T-helper 17 cell (primary cell): ENCODE measurements at places on chromosomes 4 and X.

- DNase-seq, result no peak
These were observed 67.1 kb downstream of the PGRMC1 start for GRCh38 chrX:119303137-119303536.

GRCh38 chr4:100386270-100386669 is 131.6 kb downstream of the EMCN start:
- no peak for DNase-seq

DNA sequence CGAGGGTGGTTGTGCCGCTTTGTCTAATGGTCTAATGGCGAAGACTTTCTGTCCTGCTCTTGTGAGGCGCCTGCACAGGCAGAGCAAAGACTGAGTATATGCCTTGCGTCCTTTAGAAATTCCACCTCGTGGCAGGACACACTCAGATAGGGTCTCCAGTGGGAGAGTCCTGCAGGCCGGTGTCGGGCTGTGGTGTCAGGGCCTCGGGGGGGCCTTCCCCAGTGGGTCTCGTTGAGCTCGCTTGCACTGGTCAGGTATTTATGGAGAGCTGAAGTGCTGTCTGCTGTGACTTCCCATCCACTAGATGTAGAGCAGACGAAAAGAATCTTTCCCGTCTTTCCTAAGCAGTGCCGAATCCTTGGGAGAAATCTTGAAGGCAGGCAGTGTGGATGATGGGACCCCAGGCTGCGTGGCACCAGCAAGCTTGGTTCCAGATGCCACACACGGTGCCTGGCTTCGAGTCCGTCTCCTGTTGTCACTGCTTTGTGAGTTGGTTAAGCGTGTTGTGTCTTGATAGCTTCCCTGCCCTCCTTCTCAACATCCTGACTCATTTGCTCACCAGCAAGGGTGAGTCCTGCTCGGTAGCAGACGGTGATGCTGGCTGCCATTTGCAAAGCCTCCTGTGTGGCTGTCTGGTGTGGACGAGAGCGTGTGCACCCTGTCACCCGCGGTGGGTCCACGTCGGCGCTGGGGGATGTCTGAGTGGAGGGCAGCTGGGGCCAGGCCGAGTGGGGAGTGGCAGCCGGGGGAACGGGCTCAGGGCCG is 20.5 kb downstream of the MAEA start:
- DNase-seq, result no peak

GRCh38 chrX:80511969-80512760 is 91.9 kb downstream of the TENT5D start:
- DNase-seq, result no peak

- no peak for DNase-seq
These were observed 484.2 kb downstream of the BCOR start for GRCh38 chrX:39613482-39613995.

DNA sequence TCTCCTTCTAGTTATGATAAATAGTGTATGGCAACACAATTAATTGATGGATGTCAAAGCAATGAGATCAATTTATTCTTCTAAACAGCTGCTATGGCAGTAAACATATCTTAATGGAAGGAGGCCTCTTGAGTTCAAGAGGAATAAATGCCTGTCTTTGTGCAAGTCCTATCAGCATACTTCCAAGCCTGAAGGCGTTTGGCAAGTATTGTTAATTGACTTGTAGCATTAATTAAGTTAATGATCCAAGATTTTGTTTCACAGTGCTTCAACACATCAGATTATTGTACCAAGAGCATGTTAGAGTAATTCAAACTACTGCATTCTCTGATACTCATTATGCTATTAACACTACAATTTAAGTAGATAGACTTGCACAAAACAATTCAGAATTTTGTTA is 144.8 kb downstream of the FAT4 start:
- DNase-seq, result no peak

- DNase-seq, result no peak
These were observed 126.2 kb upstream of the UGT8 start for GRCh38 chr4:114472269-114473032.

DNA sequence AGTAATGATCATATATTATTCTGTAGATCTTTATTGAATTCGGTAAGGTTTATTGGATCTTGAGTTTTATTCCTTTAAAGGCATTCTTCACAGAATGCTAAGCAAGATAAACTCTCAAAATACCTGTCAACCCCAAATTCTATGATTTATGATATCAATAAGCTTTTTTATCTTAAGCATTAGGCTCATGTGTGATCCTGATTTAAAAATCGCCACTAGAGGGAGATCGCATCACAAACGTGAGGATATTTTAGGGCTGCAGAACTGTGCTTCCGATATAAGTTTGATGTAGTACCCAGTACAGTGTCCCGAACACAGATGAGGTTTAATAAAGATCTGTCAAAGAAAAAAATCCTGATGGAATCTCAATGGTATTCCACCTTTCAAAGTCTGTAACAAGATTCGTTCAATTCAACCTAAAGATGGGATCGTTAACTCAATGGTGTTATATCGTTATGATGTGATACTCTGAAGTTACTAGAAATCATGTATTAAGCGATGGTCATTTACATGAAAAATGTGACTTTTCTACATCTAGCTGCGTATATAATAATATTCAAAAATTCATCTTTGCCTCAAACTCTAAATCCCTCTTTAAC is 169.0 kb downstream of the CORIN start:
- DNase-seq, result no peak

DNA sequence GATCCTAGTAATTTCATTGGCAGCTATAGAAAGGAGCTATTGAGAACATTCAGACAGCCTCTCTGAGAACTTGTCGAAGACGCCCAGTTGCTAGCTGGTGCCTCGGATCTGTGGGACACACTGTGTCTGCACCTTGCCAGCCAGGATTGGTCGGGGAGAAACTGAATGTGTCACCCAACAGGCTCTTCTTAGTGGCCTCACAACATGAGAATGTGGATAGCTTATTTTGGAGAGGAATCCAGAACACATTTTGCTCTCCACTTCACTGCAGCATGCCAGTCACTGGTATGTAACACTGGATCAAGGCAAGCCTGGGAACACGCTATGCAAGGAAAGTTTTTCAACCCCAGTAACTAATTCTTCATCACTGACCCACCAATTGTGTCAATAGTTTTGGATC is 89.5 kb upstream of the TRPC3 start:
- DNase-seq, result no peak

GRCh38 chr4:109599046-109599652 is 39.1 kb downstream of the MCUB start:
- no peak for DNase-seq

DNA sequence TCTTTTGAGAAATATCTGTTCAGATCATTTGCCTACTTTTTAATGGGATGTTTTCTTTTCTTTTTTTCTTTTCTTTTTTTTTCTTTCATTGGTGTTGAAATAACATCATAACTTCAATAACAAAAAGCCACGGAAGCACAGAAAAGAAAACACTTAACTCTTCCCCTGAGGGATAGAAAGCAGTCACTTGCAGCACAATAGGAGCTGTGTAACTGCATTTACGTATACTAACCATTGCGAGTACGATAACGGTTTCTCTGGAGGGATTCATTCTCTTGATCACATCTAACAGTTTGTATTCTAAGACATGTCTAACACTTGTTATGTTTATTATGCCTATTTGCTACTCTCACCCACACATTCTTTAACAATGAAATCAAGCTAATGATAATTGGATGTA is 27.3 kb downstream of the C4orf46 start:
- no peak for DNase-seq

DNA sequence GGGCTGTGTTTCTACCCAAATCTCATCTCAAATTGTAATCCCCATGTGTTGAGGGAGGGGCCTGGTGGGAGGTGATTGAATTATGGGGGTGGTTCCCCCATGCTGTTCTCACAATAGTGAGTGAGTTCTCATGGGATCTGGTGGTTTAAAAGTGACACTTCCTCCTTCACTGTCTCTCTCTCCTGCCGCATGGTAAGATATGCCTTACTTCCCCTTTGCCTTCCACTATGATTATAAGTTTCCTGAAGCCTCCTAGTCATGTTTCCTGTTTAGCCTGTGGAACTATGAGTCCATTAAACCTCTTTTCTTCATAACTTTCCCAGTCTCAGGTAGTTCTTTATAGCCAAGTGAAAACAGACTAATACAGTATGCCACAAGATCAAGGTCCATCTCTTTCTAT is 70.0 kb upstream of the MSX1 start:
- DNase-seq, result no peak

GRCh38 chr4:97910005-97910404 is 233.3 kb downstream of the STPG2 start:
- DNase-seq, result no peak

DNA sequence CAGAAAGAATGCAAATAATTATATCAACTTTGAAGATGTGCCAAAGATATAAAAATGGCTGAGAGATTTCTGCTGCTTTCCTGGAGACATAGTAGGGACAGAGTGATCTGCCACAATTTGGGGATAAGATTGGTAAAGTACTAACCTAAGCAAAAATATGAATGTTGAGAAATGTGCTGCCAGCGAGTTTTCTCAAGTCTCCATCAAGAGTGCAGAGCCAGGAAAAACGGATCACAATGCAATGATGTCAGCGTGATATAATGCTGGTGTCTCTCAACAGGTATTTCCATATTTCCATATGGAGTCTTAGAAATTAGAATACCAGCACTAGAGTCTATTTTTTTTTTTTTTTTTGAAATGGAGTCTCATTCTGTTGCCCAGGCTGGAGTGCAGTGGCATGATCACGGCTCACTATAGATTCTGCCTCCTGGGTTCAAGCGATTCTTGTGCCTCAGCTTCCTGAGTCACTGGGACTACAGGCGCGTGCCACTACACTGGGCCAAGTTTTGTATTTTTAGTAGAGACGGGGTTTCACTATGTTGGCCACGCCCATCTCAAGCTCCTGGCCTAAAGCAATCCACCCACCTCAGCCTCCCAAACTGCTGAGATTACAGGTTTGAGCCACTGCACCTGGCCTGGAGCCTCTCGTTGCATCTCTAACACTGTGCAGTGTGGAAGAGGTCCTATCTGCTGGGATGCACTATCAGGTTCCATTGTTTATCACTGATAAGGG is 893.5 kb downstream of the TRIML1 start:
- no peak for DNase-seq

GRCh38 chr4:94036964-94037363 is 170.7 kb upstream of the SMARCAD1 start:
- no peak for DNase-seq

- no peak for DNase-seq
These were observed 138.3 kb downstream of the PCDH18 start for GRCh38 chr4:137394018-137394417.

DNA sequence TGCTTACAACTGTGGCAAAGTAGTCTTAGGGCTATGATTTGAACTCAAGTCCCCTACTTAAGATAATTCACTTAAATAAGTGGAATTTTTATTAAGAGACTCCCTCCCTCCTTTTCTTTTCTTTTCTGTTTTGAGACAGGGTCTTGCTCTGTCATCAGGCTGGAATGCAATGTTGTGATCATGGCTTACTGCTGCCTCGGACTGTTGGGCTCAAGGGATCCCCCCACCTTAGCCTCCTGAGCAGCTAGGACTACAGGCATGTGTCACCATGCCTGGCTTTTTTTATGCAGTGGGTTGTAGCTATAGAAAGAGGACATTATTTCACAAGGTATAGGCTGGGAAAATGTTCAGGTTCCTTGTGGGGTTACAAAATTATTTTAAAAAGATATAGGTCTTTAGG is 19.2 kb downstream of the DIAPH2 start:
- DNase-seq, result no peak

DNA sequence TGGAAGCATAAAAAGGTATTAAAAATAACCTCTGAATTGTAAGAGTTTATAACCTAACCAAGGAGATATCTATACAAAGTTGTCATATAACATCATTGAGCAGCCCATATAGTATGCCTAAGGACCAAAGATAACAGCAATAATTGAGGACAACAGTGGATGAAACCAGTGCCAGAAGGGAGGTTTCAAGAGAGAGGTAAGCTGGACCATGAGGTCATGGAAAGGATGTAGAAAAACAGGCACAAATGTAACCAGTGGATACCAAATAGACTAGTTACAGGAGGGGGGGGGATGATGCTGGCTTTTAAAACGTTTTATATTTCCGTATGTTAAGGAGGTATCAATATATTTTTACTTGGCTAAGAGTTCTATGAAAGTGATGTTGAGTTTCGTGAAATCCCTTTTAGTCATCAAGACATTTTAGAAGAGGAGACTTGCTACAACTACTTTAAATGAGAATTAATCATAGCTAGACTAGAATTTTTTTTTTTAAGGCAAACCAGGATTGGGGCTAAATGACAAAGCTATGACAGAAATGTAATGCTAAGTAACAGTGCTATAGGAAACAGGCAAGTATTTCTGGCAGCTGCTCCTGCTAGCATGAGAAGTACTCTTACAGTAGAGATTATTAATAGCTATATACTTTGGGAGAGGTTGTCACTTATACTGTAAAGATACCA is 161.1 kb downstream of the FBXW7 start:
- DNase-seq, result no peak

- no peak for DNase-seq
These were observed 32.6 kb downstream of the HMX1 start for GRCh38 chr4:8838961-8839431.

DNA sequence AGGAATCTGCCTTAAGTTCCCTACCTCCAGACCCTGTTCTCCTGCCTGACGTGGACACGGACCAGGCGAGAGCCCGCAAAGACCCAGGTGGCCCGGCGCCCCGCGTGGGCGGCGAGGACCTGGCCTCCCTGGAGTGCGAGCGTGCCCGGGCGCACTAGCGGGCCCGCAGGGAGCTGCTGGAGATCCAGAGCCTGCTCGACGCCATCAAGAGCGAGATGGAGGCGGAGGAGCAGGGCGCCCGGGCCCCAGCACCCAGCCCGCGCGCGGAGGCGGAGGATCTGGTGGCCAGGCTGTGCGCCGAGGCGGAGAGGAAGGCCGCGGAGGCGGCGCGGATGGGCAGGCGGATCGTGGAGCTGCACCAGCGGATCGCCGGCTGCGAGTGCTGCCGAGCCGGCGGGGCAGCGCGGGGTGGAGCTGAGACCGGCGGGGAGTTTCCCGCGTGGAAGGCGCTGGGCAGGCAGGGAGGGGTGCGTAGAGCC is 18.2 kb downstream of the MRFAP1 start:
- peak; percentile 61 for DNase-seq

DNA sequence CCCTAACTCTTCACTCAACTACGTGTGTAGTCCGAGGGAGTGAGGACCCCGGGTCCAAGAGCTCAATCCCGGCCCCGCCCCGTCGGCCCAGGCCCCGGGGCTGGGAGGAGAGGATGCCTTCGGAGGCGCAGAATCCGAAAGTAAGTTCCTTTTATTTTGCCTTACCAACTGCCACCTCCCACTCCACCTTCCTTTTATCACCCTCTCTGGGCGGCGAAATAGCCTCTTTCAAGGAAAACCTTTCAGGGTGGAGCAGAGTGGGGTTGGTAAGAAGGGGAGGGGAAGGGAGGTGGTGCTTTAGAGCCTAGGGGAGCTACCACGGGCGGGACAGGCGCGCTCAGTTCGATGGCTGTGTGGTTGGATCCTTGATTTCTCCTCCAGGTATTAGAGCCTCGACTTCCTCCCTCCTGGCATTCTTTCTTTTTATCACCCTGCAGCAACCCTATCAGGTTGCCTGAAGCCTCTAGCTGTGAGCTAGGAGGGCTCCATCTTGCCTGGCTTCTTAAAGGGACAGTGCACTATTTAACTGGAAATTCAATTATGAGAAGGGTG is 191.2 kb downstream of the RRAGB start:
- no peak for DNase-seq
